Forelimb muscle (tissue), 1 donor: ENCODE measurements at places on chromosomes 6 and 20.

DNA sequence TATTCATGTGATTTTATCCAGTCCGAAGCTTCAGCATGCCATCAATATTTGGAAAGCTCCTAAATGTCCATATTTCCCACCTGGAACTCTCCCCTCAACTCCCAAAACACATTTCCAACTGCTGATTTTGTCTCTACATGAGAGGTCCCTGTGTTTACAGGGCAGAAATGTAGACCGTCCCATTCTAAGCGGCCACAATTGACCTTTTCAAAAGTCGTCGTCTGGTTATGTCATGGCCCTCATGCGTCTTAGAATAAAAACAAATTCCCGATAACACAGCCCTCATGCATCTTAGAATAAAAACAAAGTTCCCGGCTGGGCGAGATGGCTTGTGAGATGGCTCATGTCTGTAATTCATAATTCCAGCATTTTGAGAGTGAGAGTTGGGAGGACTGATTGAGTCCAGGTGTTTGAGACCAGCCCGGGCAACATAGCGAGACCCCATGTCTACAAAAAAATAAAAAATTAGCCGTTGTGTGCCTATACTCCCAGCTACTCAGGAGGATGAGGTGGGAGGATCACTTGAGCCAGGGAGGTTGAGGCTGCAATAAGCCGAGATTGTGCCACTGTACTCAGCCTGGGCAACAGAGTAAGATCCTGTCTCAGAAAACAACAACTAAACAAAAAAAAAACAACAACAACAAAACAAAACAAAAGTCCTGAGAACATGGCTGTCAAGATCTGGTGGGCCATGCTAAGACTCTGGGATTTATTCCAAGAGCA is 6.4 kb upstream of the ZNF217 start:
- DNase-seq = no peak

GRCh38 chr6:128209771-128210170 is 308.9 kb upstream of the THEMIS start:
- DNase-seq = no peak

GRCh38 chr6:47525330-47526057 is 47.9 kb downstream of the CD2AP start:
- DNase-seq = no peak

DNA sequence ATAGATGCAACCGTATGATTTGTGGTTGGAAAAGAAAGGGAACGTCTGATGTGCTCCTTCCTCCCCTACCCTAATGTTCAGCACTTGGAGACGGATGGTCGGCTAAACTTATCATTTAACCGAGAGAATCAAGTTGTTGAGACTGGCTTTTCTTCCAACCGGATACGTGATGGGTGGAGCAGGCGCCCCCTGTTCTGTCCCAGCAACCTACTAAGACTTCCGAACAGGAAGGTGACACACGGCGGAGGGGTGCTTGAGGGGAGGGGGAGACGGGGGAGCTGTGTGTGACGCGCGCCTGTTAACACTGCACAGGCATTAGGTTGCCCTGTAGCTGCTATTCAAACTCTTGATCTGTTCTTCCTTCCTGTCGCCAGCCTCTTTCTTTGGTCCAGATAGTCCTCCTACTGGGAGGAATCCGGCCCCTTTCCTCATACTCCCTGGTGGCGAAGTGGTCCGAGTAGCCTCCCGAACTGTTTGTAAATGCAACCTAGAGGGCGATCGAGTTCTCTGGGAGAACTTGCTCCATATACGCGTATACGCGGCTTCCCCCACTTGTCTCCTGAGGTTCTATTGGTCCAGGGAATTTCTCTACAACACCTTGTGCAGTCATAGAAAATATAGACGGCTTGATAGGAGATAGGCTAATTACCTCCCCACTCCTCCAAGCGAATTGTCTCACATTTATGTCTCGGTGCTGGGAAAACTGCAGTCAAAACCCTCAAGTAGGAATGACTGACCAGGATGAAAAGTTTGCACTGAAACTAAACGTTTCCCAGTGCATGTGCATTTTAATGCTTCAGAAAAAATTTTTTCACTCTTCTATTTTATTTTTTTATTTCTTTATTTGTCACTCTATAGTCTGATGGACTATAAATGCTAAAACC is 126.0 kb upstream of the SLC2A12 start:
- DNase-seq = peak; percentile 65

- DNase-seq = no peak
Measured at GRCh38 chr20:63641792-63642523, 11.3 kb downstream of the STMN3 start.

- no peak for DNase-seq
Measured at GRCh38 chr6:142914937-142915697, 29.9 kb downstream of the HIVEP2 start.
